ENCODE measurements at places on chromosomes 3 and 15. TPM values are rescaled to one million over a fixed set of nuclear protein-coding genes. Genes with fewer than 3 reads are reported as not detected.

GOLGA8G gene
- not detected for polyA plus RNA-seq

INSYN1 gene
- 11.9 TPM for polyA plus RNA-seq

TXNRD3 gene
- polyA plus RNA-seq = 17.9 TPM

LRRC49 gene
- polyA plus RNA-seq = 11.9 TPM

UBE3A gene
- polyA plus RNA-seq = 27.0 TPM

Data from ovary (tissue), 10 donors.